ENCODE measurements at places on chromosomes 1 and 21.

- DNase-seq: no peak
Observed at GRCh38 chr1:61173118-61173517, 90.8 kb downstream of the NFIA start.

GRCh38 chr1:155210314-155211104 lies 2.0 kb downstream of the MTX1 start:
- DNase-seq: no peak

- DNase-seq: no peak
Observed at GRCh38 chr1:67682659-67683197, 2.3 kb upstream of the GADD45A start.

DNA sequence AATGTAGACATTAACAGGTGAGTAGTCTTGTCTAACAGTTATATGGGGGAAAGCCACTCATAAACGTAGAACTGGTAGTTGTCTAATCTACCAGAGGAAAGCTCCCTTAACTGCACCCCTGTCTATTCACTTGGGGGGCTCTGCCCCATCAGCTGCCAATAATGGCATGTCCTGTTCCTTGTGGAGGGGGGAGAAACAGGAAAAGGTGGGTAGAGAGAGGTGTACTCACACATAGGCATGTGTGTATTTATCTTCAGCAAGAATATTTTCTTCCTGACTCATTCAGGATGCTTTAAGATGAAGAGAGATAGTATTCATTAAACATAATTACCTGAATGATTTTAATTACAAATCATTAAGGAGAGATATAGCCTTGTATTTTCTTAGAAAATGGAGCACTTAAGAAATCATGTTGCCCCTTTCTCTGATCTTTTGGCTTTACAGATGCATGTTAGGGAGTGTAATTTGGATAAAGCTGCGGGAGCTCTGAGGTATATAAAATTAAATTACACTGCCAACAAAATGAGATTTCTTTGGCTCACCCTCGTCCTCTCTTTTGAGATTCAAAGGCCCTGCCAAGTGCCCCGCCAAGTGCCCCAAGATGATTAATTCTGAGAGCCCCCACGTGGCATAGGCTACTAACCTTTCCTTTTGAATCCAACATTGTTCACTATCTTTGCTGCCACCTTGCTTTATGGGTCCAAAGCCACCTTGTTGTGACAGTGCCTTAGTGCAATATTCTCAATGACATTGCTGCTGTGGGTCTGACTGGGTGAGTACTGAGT lies 286.3 kb upstream of the LYPLAL1 start:
- no peak for DNase-seq

GRCh38 chr1:47918257-47918867 lies 78.8 kb downstream of the TRABD2B start:
- DNase-seq: no peak

- DNase-seq: no peak
Observed at GRCh38 chr1:240462766-240463395, 149.1 kb downstream of the GREM2 start.

- no peak for DNase-seq
Observed at GRCh38 chr1:201708085-201708512, 120.9 kb upstream of the IPO9 start.

GRCh38 chr1:96538111-96538641 lies 183.4 kb upstream of the PTBP2 start:
- no peak for DNase-seq

DNA sequence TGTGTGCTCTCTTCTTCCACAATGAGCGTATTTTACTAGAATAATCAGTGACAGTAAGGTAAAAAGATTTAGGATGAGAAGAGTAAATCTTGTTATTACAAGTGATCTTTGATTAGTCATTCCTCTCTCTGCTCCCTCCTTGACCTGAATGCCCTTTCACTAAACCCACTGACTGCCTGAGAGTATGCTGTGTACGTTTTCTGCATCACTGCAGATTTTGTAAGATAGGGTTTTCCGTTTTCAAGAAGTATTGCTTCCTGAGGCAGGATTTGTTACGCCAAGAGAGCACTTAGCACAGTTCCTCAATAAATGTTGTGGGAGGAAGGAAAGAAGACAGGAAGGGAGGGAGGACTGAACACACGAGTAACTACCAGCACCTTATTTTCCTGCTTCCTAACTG lies 7.7 kb upstream of the LAMB3 start:
- no peak for DNase-seq

DNA sequence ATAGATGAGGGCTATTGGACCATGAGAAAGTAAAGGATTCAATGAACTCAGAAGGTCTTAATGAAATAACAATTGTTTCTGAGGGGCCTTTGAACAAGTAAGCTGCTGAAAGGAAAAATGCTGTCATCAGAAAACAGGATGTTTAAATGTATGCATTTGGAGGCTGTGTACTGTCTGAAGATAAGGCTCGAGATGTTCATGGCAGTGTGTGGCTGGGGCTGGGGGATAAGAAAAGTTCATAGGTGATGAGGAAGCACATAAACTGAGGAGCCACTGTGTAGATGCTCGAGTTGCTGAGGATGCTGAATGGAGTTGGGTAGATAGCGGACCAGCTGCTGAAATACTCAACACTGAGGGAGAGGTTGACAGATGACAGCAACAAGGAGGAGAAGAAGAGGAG lies 17.8 kb downstream of the THEM4 start:
- DNase-seq: no peak

GRCh38 chr1:108947871-108948525 lies 15.3 kb downstream of the CLCC1 start:
- no peak for DNase-seq

- DNase-seq: no peak
Observed at GRCh38 chr1:107365527-107366240, 224.8 kb downstream of the NTNG1 start.

- no peak for DNase-seq
Observed at GRCh38 chr1:203286161-203286984, 18.9 kb upstream of the BTG2 start.

DNA sequence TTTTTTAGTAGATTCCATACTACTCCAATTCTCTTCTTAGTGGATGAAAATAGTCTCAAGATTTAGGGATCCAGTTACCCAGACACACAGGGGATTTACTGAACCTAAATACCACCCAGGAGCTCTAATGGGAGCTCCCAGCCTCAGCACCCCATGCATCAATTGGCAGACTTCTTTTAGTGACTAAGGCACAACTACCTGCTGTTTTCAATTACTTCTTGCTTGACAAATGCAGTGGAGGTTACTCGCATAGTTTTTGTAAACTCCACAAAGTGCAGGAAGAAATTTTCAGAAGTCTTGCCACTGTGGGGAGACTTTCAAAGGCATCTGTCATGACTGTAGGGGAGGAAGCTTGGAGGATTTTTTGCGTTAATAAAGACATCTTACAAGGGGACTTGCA lies 35.5 kb upstream of the MAP10 start:
- DNase-seq: no peak

Data from activated T-cell treated with anti-CD3 and anti-CD28 coated beads for 24 hours (primary cell).